Renal cortical epithelial cell (primary cell): ENCODE measurements at places on chromosomes 12 and 14. TPM values are rescaled to one million over a fixed set of nuclear protein-coding genes. Genes with fewer than 3 reads are reported as not detected.
A peak's percentile ranks its signal among the peaks of the same experiment; 100 is the strongest.

GRCh38 chr12:64633940-64634337, 23.6 kb downstream of the RASSF3 start:
- DNase-seq = peak; percentile 96

DNA sequence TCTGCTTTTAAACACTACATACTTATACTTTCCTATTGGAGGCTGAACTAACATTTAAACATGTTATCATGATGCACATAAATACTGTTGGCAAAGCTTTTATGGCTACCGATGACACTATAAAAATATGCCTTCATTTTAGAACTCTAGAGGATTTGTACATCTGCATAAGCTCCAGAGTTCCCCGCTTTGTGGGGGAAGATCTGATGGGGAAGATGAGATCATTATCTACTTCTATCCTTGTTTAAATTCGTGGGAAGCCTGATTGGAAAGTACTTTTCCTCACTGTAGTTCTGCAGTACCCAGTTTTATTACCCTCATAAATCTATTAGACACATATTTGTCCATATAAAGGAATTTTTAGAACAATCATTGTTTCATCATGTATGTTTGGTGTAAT, 299.6 kb upstream of the ATP2B1 start:
- DNase-seq = no peak

- DNase-seq = peak; percentile 60
Observed at GRCh38 chr14:75200451-75200850, 24.0 kb upstream of the TMED10 start.

The IAPP gene
- not detected in 2 replicates for total RNA-seq

The TMEM260 gene
- total RNA-seq = 10.6 and 29.3 TPM in 2 replicates

The KIF5A gene
- total RNA-seq = 0.35 and 2.5 TPM in 2 replicates
